ENCODE measurements at places on chromosomes 1 and 21.
A peak's percentile ranks its signal among the peaks of the same experiment; 100 is the strongest.

- DNase-seq, result no peak
Measured at GRCh38 chr1:220974431-220974830, 95.2 kb downstream of the HLX start.

- DNase-seq, result peak; percentile 64
Measured at GRCh38 chr1:62175568-62176179, 19.0 kb upstream of the L1TD1 start.

GRCh38 chr1:25644962-25645361, 28.4 kb downstream of the MAN1C1 start:
- DNase-seq, result peak; percentile 4

- no peak for DNase-seq
Measured at GRCh38 chr1:150332651-150333290, 11.4 kb downstream of the PRPF3 start.

DNA sequence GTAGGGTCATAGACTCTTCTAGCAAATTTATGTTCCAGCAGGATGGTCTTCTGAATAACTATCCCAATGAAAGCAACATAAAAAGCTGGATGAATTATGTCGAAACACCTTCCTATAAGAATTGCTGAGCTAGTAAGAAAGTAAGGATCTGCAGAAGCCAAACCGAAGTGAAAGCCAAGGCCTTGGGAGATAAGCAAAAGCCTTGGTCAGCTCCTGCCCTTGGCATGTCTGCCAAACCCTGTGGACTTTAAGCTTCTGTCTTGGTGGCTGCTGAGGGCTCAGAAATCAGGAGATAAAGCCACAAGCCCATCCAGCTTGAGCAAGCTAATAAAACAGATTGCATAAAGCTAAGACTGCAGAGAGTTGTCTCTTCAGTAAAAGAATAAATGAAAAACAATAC, 81.2 kb upstream of the KCND3 start:
- DNase-seq, result no peak

- DNase-seq, result no peak
Measured at GRCh38 chr1:166813508-166814223, 25.6 kb upstream of the POGK start.

DNA sequence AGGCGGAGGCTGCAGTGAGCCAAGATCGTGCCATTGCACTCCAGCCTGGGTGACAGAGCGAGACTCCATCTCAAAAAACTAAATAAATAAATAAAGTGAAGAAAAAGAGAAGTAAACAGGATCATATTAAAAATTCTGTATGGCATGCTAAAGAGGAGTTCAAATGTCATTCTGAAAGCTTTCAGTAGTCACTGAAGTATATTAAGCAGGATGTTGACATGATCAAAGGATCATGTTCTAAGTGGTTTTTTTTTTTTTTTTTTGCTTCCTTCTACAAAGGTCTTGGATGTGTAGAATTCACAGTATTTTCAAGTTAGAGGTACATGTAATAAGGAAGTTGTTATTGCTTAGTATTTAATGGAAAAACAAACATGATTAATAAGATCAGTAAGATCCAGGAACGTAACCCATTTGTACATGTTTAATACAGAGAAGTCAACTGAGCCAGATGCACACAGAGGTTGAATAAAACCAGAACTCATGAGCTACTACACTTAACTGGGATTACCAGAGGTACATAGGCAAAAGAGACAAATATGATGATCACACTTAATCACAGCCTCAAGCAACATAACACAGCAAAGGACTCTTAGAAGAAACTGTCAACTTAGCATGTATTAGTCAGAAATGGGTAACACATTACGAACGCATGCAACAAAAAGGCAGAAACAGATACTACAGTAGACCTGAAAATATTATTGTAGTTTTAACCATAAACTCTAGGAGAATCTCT, 12.2 kb downstream of the CDC42BPA start:
- no peak for DNase-seq

DNA sequence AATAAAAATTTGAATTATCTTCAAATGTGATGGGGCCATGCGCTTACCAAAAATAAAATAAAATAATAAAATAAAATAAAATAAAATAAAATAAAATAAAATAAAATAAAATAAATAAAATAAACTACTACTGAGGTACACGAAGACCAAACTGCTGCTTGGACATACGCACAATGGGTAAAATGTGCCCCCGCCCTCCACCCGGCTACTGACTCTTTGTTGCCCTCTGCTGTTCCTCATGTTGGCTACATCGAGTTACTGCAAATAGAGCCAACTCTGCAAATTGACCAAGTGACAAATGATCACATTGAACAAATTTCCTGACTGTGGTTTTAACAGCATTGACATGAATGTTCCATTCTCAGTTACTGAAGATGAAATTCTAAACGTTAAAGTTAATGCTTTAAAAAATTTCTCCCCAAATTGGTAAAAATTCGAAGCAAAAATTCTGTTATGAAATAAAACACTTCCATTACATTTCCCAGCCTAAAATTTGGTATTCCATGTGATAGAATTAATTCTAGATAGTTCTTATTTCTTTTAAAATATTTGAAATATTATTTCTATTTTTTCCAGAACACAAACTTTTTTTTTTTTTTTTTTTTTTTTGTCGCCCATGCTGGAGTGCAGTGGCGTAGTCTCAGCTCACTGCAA, 18.8 kb upstream of the MAP1LC3C start:
- DNase-seq, result peak; percentile 85

DNA sequence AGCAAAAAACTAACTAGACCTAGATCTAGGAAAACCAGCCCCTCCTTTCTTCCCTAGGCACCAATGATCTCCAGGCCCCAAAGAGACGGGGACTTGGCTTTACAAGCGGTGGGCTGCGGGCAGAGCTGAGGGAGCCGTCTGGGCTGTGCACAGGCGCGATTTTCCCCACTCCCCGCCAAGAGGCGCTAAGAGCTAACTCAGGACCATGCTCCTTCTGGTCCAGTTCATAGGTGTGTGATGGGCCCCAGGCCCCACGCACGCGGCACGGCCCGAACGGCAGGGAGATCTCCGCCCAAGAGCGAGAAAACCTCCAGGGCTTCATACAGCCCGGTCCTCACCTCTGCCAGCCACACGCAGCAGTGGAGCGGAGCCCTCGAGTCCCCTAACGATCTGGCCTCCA, 7.5 kb upstream of the GPR153 start:
- no peak for DNase-seq

DNA sequence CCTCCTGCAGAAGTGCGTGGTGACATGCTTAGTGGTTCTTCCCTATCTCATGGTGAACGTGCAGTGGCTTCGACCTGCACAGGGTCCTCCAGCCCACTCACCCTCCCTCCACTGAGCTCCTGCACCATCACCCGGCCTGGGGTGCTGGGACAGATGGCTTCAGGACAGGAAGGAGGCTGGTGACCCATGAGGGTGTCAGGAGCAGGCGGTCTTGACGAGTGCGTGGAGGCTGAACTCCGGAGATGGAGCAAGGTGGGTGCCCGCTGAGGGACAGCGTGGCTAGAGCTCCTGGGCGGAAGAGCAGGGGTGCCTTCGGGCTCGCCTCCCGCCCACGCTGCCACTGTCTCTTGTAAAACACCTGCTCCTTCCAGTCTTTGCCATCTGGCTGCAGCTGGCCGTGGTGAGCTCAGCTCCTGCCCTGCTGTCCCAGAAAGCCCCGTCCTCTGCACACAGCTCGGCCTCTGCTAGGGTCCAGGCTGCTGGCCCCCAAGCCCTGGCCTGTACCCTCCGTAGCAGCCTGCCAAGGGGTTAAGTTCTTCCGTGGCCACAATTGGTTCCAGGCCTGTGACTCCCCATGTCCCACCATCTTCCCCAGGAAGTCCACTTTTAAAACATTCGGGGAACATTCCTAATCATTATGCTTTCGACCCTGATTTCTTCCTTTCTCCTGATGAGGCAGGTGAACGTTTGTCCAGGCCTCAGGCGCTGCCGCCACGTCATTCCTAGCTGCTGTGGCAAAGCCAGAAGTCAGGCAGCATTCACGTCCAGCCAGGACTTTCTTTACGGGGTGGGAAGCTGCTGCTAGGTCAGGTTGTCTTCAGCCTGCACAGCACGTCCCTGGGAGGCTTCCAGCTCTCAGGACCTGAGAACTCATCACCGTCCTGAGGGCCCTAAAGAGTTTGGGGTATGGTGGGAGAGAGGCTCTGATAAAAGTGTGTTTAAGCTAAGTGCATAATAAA, 8.1 kb downstream of the KRTAP10-1 start:
- no peak for DNase-seq

GRCh38 chr21:39531840-39532239, 80.1 kb downstream of the SH3BGR start:
- no peak for DNase-seq

GRCh38 chr1:47682198-47682597, 244.4 kb downstream of the FOXD2 start:
- no peak for DNase-seq

- DNase-seq, result no peak
Measured at GRCh38 chr1:223331301-223331700, 32.7 kb downstream of the SUSD4 start.

DNA sequence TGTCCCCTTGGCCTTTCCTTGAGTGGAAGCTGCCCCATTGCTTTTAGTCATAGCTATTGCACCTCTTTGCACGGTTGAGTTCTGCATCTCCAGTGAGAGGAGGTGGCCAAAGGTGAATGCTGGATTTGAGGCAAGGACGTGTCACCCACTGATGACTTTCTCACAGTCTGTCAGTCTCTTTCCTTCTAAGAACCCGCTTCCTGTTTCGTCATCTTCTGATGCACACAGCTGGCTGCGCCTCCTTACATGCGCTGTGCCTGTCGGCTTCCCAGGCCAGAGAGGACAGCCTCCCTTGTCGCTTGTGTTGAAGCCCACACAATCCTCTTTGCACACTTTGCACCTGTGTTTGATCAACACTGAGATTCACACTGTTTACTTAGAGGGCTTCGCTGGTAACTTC, 41.8 kb upstream of the PWP2 start:
- DNase-seq, result no peak

DNA sequence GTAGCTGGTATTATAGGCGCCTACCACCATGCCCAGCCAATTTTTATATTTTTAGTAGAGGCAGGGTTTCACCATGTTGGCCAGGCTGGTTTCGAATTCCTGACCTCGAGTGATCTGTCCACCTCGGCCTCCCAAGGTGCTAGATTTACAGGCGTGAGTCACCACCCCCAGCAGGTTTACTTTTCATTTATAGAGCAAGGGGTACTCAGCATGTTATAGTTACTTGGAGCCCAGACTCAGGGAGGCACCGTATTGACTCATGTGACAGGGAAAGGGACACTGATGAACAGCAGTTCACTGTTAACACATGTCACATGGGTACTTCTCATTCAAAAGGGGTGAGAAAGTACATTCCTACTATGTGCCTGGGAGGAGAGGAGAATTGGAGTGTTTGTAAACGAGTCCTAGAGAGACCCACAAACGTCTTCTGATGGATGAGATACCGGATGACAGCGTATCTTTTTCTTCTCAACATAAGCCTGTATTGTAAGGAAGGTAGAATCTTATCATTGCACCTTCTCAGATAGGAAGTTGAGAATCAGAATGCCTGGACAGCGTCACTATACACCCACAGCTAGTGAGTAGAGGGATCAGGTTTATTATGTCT, 510.0 kb downstream of the USP25 start:
- DNase-seq, result peak; percentile 14

DNA sequence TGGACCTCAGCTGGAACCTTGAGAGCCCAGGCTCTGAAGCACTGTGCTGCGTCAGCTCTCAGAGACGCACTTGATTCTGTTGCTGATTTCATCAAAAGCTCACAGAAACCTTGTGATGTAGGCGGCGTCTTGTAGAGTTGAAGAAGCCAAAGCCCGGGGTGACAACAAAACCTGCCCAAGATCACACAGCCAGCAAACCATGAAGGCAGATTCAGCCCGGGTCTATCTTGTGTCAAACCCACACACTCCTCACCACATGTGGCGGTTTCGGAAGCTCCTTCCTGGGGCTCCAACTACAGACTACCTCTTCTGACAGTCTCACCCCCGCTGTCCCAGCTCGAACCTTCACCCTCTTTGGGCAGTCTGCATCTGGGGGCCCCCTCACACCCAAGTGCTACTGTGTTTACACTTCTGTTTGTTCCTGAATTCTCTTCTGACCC, 50.4 kb downstream of the TENT5C start:
- DNase-seq, result no peak

- DNase-seq, result no peak
Measured at GRCh38 chr1:167748906-167749305, 27.1 kb downstream of the MPZL1 start.
